ENCODE measurements at places on chromosomes 16 and 17. TPM values are rescaled to one million over a fixed set of nuclear protein-coding genes. Genes with fewer than 3 reads are reported as not detected.
A peak's percentile ranks its signal among the peaks of the same experiment; 100 is the strongest.

CACNG5 gene
- total RNA-seq = not detected

DNA sequence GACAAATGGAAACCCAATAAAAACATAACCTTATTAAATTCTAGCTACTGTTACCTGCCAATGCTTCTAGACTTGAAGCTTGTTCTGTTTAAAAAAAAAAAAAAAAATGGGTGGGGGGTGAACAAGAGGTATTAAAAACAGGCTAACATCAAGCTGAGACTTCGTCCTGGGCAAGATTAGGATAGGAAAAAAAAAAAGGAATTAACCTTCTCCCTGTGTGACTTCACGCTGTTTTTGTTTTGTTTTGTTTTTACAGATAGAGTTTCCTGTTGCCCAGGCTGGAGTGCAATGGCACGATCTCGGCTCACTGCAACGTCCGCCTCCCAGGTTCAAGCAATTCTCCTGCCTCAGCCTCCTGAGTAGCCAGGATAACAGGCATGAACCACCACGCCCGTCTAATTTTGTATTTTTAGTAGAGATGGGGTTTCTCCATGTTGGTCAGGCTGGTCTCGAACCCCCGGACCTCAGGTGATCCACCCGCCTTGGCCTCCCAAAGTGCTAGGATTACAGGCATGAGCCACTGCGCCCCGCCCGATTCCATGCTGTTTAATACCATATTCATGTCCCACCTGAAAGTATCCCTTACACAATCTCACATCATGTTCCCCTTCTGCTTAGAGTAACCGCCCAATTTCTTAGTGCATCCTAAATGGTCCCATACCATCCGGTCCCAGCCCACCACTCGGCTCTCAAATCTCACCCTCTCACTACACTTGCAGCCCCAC is 2.2 kb downstream of the USP31 start:
- no peak for DNase-seq

DNA sequence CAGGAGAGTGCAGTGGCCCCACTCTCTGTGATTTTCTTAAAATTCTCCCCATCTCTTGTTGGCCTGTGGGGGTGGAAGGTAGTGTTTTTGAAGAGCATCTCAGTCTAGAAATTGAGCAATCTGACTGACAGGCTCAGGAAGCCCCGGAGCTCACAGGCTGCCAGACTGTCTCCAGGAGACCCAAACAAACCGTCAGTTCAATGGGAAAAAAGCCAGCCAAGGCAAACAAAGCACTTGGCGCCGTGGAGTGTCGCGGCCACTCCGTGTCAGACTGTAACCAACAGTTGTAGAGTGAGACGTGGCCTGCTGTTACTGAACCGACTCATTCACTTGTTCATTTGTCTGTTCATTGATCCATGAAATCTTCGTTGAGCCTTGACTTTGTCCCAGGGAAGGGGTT is 33.7 kb downstream of the RGS9 start:
- no peak for DNase-seq

DNA sequence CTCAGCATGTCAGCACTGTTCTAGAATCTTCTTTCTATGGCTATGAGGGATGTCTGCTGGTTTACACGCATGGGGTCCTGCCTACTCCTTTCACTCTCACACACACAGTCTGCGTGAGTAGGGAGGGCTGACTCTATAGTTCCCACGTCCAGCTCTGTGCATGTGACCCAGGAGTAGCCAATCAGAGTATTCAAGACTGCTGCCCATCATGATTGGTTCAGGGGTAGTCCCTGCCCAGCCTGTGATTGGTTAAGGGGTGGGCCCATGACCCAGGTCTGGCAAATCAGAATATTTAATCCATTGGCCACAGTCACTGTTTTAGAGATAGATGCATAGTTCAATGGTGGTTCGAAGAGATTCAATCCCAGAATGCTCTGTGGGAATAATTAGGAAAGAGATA is 151.3 kb upstream of the IRX3 start:
- DNase-seq = no peak

- DNase-seq = no peak
Observed at GRCh38 chr16:4109250-4109736, 6.9 kb downstream of the ADCY9 start.

DNA sequence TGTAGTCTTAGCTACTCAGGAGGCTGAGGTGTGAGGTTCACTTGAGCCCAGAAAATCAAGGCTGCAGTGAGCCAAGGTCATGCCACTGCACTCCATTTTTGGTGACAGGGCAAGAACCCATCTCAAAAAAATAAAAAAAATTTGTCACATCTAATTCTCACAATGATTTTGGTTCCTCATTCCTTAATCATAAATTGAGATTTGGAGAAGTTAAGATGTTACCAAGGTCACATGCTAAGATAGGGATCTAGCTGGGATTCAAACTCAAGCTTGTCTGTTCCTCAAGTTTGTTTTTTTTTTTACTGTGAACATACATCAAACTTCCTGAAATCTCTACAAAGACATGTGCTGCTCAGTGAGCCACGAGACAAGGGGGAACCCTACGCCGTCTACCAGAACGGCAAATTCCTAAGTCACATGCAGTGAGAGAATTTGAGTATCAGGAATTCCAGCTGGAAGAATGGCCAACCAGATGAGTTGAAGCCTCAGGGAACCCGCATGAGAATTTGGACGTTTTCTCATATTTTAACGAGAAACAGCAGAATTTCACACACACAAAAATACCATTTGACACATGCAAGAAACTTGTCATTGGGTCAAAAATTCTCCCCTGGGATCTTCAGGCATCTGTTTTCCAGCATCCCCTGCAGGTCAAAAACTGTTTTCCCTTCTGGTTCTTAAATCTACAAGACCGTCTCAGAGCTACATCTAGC is 414.1 kb upstream of the GOT2 start:
- no peak for DNase-seq

DNA sequence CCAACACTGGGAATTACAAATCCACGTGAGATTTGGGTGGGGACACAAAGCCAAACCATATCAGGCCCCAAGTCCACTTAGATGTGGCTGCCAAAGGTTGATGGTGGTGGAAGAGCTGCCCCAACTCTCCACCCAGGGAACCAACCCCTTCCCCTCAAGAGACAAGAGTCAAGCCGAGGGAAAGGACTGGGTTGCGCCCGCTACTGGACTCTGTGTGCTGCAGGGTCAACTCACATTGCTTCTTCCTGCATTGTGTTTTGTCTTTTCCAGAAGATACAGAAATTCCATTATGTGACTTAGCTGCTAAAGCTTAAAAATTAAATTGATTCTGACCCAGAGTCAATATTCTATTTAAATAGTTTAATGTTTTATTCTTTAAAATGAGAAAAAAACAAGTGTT is 58.5 kb downstream of the ADAMTS18 start:
- no peak for DNase-seq

GRCh38 chr16:6993544-6993943 is 339.1 kb upstream of the RBFOX1 start:
- no peak for DNase-seq

- peak; percentile 81 for DNase-seq
Observed at GRCh38 chr17:67528751-67529436, 151.8 kb downstream of the PITPNC1 start.

DNA sequence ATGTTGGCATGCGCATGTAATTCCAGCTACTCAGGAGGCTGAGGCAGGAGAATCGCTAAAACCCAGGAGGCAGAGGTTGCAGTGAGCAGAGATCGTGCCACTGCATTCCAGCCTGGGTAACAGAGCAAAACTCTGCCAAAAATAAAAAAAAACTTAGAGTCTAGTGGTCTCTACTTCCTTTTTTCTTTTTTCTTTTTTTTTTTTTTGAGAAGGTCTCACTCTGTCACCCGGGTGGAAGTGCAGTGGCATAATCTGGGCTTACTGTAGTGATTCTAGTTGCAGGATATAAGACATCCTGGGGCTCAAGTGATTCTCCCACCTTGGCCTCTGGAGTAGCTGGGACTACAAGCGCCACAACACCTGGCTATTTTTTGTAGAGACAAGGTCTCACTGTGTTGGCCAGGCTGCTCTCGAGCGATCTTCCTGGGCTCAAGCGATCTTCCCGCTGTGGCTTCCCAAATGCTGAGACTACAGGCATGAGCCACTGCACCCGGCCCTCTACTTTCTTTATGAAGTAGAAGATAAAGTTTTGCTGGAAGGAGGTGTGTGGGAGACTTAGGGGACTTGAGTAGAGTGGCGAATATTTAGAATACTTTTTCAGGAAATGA is 47.9 kb upstream of the TAOK1 start:
- no peak for DNase-seq

DNA sequence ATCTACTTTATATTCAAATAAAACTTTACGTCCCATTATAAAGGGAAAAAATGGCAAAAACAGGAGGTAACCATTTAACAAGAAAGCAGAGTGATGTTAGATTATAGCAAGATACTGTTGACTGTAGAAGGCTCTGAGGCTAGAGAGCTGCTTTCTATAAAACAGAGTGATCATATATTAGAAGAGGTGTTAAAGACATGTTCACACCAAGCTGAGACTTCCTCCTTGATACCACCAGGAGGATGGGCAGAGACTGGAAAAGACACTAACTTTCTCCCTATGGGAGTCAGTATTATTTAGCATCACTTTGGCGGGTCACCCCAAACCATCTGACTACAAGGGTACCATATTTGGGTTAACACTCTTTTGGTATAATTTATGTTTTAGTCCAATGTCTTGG is 687 bp upstream of the CIITA start:
- DNase-seq = no peak

DNA sequence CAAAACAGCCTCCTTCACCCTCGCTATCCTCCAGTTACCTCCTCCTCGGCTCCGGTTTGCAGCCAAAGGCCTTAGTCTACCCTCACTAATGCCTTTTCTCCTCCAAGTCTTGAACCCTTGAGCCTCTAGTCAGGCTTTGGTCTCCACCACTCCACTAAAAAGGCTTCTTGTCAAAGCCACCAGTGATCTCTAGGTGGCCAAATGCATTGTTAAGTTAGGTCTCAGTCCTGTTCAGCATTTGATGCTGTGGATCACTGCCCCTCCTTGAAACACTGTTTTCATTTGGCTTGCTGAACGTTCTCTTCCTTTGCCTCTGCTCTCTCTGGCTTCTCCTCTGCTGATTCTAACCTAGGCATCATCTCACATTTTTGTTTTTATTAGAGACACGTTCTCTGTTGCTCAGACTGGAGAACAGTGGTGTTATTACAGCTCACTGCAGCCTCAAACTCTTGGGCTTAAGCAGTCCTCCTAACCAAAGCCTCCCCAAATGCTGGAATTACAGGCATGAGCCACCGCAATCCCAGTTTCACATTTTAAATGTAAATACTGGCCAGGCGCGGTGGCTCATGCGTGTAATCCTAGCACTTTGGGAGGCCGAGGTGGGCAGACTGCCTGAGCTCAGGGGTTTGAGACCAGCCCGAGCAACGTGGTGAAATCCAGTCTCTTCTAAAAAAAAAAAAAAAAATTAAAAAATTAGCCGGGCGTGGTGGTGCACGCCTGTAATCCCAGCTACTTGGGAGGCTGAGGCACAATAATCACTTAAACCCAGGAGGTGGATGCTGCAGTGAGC is 1.1 kb downstream of the SGF29 start:
- no peak for DNase-seq

DNA sequence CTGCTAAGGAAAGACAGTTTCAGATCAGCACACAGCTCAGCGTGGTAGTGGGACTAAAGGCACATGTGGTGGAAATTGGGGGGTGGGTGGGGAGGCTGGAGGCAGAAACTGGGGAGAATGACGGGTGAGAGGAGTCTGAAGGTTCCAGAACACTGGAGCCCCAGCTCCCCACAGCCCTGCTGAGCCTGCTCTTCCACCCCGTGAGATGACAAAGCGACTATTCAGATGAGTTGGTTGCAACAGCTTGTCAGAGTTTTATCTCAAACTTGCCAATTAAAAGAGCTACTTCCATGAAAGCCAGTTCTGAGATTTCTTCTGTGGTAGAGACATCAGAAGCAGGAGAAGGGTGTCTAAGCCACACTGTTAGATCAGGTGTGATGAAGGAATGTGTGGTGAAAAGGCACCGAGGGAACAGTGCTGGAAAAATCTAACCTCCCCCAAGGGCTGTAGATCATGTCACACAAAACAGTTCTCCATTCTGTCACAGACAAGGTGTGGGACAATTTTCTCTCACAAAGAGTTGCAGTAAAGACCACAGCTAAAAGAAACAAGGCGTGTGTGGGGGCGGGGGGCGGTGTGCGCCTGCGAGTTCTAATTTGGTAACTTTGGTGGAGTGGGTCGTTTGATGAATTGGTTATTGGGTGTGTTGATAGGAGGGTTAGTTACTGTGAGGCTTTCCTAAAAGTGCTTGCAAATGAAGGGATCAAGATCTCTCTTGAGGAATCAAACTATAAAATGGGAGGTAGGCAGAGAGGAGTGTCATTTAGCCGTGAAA is 39.0 kb downstream of the CCDC182 start:
- DNase-seq = no peak

DNA sequence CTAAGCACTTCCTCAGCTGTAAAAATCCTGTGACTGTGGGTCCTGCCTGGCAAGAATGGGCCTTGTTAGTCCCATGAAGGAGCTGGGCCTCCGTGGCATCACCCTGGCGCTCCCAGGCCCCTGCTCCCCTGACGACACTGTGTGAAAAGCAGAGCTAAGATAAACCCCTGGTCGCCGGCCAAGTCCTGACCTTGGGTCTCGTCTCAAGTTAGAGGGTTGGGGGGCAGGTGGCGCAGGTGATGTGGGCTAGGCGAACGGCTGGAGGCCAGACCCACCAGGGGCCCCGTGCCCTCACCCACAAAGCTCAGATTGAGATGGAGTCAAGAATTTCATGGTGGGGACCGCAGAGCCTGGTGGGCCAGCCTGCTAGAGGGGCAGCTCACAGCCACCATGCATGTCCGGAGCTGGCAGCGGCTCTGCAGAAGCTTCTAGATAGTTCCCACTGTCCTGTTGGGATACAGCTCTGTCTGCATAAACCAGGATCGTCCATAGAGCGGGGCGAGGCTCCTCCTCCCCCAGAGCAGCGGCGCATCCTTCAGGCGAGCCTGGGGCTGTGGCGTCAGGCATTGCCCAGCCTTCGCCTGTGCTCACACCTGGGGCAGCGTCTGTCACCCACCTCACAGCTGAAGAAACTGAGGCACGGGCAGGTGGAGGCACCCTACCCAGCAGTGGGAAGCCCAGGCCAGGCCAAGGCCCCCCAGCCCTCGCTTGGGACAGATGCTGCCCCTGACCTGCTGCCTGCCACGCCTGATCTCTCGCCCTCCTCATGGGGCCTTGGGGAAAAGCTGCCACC is 12.0 kb downstream of the CYBC1 start:
- no peak for DNase-seq

DNA sequence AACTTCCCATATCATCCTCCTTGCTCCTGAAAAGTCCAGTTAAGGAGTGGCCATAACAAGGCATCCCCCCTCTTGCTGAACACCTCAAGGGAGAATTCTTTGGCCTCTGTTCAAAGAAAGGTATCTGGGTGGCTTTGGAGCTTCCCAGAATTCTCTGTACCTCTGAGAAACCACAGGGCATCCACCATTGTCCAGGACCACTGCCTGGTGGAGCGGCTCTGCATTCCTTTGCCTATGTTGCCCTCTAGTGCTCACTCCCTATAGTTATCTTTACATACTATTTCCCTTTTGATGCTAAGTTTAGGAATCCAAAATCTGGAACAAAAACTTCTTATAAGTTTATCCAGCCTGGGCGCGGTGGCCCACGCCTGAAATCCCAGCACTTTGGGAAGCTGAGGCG is 30.3 kb downstream of the CHD9NB start:
- DNase-seq = no peak
